Gastroesophageal sphincter (tissue), 4 donors: ENCODE measurements at places on chromosomes 1 and 21. TPM values are rescaled to one million over a fixed set of nuclear protein-coding genes. Genes with fewer than 3 reads are reported as not detected.

FLG2 gene
- total RNA-seq = not detected

FOXJ3 gene
- 57.1 TPM for total RNA-seq

PARP1 gene
- 84.1 TPM for total RNA-seq

DIPK1A gene
- total RNA-seq = 10.2 TPM

GPR25 gene
- total RNA-seq = not detected

KCNK1 gene
- 2.9 TPM for total RNA-seq

LINGO4 gene
- total RNA-seq = not detected

GRIK3 gene
- 4.0 TPM for total RNA-seq

CGN gene
- total RNA-seq = 0.13 TPM

CELA3A gene
- total RNA-seq = not detected

BEND5 gene
- total RNA-seq = 2.6 TPM

DNA sequence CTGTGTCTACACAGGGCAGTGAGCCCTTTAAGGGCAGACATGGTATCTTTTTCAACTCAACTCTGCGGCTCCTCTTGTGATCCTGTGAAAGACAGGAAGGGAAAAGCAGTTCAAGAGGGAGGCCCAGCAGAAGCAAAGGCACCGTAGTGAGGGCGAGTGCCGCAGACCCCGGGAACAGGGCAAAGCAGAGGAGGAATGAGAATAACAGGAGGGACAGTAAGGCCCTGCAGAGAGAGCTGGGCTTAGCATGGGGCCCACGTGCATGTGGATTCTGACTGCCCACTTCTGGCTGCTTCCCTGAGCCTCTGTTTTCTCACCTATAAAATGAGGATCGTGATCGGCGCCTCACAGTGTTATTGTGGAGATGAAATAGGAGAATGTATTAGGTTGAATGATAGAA lies 409.3 kb downstream of the PTPRU start:
- ATAC-seq = no peak

DNA sequence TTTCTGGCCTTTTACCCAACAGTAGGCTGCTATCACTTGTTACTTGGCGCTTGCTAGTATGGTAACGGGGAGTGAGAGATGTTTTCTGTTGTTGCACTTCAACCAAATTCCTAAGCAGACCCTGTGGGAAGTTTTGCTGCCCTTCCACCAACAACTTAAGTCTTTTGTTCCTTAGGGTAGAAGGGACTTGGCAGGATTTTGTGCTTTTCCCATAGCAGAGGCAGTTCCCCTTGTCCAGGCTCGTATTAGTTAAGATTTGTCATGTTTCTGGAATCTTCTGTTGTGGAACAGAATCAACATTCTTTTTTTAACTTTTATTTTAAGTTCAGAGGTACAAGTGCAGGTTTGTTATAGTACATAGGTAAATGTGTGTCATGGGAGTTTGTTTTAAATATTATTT lies 73.2 kb upstream of the SGIP1 start:
- no peak for ATAC-seq

DNA sequence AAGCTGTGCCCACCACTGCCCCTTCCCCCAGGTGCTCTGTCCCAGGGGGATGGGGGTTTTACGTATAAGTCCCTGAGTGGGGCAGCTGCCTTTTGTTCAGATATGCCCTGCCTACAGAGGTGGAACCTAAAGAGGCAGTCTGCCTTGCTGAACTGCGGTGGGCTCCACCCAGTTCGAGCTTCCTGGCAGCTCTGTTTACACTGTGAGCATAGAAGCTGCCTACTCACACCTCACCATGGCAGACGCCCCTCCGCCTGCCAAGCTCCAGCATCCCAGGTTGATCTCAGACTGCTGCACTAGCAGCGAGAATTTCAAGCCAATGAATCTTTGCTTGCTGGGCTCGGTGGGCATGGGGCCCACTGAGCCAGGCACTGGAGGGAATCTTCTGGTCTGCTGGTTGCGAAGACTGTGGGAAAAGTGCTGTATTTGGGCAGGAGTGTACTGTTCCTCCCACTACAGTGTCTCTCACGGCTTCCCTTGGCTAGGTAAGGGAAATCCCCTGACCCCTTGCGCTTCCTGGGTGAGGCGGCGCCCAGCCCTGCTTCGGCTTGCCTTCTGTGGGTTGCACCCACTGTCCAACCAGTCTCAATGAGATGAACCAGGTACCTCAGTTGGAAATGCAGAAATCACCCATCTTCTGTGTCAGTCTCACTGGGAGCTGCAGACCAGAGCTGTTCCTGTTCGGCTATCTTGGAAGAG lies 17.6 kb upstream of the RWDD3 start:
- ATAC-seq = no peak

DNA sequence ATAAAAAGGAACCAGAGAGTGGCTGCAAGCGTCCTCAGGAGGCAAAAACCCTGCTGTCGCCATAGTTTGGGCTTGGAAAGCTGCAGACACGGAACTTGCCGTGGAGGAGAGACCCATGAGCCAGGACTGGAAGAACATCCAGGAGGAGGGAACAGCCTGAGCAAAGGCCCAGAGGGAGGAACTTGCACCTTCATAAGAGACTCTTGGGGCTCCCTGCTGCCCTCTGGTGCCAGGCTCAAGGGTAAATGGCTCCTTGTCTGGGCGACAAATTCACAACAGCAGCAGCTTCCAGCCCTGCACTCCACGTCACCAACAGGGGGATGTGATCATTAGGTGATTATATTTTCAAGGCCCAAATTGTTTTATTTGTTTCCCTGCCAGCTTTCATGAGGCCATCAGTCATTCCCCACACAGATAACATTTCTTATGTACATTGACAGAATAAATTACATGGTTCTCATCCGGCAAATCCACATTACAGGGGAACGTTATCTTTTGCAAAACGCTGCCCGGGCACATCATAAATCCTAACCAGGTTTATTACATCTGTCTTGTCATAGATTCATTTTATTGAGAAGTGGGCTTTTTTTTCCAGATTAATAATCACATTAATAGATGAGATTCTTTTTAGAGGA lies 143.0 kb upstream of the GRIK3 start:
- ATAC-seq = no peak

GRCh38 chr1:57987523-57987922 lies 559.0 kb downstream of the OMA1 start:
- ATAC-seq = no peak

GRCh38 chr1:2044510-2045319 lies 5.5 kb upstream of the PRKCZ start:
- ATAC-seq = peak; percentile 83

GRCh38 chr1:201882665-201883132 lies 6.0 kb upstream of the SHISA4 start:
- no peak for ATAC-seq

- no peak for ATAC-seq
Measured at GRCh38 chr21:36725793-36726386, 27.0 kb downstream of the SIM2 start.

DNA sequence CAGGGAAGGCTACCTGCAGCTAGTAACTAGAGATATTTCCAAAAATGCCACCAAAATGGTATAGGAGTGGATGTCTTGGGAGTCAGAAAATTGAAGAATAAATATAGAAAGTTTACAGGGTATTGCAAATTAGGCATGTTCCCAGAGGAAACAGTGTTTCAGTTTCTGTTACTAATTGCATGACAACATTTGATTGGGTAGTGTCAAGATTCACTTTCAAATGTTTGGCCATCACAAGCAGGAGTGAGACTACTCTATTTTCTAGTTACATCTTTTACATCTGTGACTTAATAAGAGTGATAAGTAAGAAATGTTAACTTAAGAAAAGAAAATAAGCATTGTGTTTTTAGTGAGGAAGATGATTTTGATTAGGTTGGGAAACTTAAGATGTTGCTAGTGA lies 30.2 kb downstream of the AMY1C start:
- no peak for ATAC-seq

- ATAC-seq = peak; percentile 40
Measured at GRCh38 chr1:156229809-156230472, 12.0 kb upstream of the BGLAP start.

DNA sequence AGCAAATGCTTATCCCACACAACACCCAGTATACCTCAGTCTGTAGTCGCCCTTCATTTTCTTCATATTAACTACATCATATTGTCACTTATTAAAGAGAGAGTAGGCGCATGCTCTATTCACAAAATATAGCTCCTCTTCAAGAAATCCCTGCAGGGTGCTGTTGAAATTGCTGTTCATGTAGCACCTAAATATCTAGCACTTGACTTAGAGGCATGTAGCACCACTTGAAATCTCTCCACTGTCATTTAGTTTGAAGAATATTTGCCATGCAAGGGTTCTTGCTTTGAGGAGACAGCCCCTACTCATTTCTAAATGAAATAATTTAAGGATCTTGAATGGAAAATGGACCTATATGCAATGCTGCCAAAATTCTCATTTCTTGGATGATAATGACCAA lies 20.9 kb upstream of the LRRC8B start:
- no peak for ATAC-seq
